ENCODE measurements at places on chromosomes 5 and 9. TPM values are rescaled to one million over a fixed set of nuclear protein-coding genes. Genes with fewer than 3 reads are reported as not detected.

DNA sequence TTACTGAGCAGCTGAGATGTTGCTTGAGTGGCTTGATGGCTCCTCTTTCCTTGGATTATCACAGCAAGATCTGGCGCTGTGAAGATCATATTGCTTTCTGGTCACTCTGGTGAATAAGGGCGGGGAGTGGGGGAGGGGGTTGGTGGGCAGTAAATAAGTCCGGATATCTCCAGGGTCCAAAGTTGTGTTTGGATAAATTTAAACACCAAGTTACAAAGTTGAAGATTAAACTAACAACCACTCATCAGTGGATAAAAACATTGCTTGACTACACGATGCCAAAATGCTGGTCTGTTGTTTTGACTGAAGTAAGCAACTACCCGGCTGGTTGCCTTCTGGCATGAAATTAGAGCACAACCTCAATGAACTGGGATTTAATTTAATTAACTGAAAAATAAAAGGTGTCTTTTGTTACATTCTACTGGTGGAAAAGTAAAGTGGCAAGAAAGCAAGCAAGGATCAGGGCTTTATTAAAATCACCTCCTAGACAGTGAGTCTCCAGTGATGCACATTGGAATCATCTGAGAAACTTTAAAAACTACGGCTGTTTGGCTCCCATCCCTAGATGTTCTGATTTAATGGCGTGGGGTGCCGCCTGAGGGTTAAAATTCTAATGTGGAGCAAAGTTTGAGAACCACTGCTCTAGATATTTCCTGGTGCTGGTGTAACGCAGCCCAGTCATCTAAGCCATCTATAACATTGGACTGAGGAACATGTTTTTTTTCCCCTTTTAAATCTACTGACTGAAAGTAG is 86.7 kb upstream of the AGXT2 start:
- DNase-seq, result no peak

DNA sequence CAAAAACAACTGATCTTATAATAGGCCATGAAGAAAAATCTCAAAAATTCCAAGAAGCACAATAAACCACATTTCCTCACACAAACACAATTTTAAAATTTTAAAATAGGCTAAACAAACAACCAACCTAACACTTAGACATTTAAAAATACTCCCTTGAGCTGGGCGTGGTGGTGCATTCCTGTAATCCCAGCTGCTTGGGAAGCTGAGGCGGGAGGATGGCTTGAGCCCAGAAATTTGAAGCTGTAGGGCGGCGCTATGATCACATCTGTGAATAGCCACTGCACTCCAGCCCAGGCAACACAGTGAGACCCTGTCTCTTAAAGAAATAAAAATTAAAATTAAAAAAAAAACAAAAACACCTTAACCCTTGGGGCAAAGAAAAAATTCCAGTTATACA is 36.9 kb upstream of the TESK1 start:
- DNase-seq, result no peak

GRCh38 chr9:92607088-92607487 is 62.8 kb downstream of the IPPK start:
- DNase-seq, result no peak

DNA sequence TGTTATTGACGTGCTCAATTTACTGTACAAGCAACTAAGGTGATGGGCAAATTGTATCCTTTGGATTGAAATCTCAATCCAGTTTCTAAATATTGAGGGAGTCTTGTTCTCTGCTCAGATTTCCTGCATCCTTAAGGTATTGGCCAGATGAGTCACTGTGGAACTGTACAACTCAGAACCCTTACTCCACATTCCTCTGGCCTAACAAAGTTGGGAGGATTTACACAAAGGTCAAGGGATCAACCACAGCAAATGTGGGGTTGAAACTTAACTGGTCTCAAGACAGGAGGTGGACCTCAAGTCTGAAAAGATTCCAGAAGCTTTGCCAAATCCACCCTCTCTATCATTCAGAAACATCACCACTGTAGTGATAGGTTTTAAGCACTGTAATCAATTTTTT is 81.5 kb upstream of the AGXT2 start:
- no peak for DNase-seq

DNA sequence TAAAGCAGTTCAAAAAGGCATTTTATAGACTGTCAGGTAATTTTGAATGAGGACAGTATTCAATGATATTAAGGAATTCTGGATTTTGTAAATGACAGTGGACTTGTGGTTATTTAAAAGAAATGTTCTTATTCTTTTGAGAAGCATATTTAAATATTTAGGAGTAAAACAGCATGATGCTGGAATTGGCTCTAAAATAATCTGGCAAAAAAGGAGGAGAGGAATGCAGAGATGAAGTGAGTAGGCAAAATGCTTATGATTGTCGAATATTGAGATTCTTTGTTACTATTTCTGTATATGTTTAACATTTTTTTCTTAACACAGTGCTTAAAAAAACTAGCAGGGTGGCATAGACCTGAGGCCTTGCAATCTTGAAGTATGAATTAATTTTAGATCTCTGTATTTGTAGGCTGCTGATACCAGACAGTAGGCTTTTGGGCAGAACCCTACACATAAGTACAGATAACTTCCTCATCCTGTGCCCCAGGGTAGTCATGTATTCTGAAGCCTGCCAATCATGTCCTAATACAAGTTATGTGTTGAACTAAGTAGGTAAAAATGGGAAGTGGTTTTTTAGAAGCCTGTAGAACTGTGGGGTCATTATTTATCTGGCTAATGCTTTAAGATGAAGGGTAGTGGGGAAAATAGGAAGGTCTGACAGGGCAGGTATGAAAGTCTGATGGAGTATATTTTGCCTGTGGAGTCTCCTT is 9.4 kb downstream of the CD180 start:
- DNase-seq, result no peak

DNA sequence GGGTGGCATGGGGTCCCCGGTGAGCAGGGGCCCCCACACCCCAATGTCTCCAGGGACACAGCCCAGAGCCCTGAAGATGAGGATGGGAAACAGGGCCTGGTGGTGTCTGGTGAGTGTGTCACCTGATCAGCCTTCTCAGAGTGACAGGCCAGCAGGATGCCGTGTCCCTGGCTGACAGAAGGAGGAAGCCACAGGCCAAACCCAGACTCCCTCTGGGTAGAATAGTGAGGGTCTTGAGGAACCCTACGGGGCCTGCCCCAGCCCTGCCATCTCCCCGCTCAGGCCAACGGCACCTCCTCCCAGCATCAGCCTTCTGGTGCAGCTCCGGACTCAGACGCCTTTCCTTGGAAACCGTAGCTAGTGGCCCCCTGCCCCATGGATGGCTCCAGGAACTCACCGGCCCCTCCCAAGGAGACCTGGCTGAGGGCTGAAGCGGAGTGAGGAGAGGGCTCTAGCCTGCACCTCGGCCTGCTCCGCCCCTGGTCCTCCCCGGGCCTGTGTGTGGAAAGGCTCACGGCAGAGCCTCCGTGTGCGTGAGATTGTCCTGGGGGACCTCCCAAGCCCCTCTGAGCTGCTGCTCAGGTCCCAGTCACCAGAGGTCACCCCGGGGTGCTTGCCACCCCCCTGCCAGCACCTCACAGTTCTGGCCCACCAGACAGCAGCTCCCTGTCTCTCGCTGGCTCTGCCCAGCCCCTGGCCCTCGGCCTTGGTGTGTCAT is 6.0 kb downstream of the RALGDS start:
- no peak for DNase-seq

GRCh38 chr9:6897898-6898302 is 140.1 kb downstream of the KDM4C start:
- no peak for DNase-seq

DNA sequence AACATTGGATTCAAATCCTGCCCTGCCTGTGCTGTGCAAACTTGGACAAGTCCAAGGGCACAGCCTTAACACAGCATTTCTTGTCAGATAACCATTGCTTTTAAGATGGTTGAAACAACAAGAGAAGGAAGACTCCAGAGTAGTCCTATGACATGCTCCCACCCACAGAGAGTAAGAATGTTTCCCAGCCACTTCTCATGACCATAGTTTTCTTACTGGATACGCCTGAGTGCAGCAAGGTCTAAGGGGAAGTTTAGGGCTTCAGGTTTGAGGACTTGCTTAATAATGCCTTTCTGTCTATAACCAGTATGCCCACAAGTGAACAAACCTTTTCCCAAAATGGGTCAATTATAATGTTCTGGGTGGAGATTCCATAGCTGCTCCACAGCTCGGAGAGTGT is 126.4 kb downstream of the SLF1 start:
- DNase-seq, result no peak

- DNase-seq, result no peak
Measured at GRCh38 chr5:142445266-142445665, 120.4 kb upstream of the SPRY4 start.

DNA sequence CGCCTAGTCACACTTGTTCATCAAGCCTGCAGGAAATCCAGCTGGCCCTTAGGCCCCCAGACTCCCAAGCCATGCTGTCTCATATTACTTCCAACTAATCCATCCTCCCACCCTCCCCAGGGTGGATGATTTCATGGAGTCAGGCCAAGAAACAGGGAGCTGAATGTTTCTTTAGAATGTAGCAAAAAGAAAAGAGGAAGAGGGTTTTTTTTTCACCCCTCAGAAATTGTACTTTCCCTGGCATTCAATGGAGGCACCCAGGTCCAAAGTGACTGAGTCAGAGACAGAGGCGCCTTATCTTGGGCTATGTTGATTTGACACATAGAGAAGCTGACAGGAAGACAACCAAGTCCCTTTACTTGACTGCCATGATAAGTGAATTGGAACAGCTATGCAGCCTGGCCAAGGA is 260.2 kb upstream of the NR4A3 start:
- DNase-seq, result no peak

GRCh38 chr5:160774666-160775315 is 77.2 kb downstream of the ATP10B start:
- no peak for DNase-seq

DNA sequence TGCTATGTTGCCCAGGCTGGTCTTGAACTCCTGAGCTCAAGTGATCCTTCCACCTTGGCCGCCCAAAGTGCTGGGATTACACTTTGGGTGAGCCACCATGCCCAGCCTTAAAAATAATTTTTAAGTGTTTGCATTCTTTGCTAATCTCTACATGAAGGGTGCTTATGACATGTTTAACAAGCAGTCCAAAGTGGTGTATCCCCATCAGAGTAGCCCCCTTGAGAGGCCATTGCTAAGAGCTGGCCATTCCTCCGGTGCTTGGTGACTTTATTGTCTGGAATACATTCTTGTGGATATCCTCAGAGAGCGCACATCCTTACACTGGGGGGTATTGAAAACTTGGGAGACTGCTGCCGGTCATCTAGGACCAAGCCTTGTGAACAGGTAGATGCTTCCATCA is 395.4 kb downstream of the KDM4C start:
- DNase-seq, result no peak

- DNase-seq, result no peak
Measured at GRCh38 chr5:28748446-28748845, 1710.1 kb upstream of the CDH9 start.

GRCh38 chr5:71652803-71653543 is 65.8 kb downstream of the MCCC2 start:
- DNase-seq, result no peak

The PIP5KL1 gene
- 4.4 TPM for polyA plus RNA-seq

The IFNA8 gene
- polyA plus RNA-seq, result not detected

The ZNF483 gene
- polyA plus RNA-seq, result 0.46 TPM

The AK8 gene
- polyA plus RNA-seq, result 0.24 TPM

The DNAH5 gene
- 0.73 TPM for polyA plus RNA-seq

The CDKN2A gene
- 65.3 TPM for polyA plus RNA-seq

The ARHGAP26 gene
- 3.9 TPM for polyA plus RNA-seq

The CNTNAP3 gene
- polyA plus RNA-seq, result 6.7 TPM

The PAIP1 gene
- 115 TPM for polyA plus RNA-seq

The CFAP77 gene
- polyA plus RNA-seq, result not detected

The C7 gene
- polyA plus RNA-seq, result not detected
